ENCODE measurements at places on chromosomes 4 and X. TPM values are rescaled to one million over a fixed set of nuclear protein-coding genes. Genes with fewer than 3 reads are reported as not detected.
A peak's percentile ranks its signal among the peaks of the same experiment; 100 is the strongest.

DNA sequence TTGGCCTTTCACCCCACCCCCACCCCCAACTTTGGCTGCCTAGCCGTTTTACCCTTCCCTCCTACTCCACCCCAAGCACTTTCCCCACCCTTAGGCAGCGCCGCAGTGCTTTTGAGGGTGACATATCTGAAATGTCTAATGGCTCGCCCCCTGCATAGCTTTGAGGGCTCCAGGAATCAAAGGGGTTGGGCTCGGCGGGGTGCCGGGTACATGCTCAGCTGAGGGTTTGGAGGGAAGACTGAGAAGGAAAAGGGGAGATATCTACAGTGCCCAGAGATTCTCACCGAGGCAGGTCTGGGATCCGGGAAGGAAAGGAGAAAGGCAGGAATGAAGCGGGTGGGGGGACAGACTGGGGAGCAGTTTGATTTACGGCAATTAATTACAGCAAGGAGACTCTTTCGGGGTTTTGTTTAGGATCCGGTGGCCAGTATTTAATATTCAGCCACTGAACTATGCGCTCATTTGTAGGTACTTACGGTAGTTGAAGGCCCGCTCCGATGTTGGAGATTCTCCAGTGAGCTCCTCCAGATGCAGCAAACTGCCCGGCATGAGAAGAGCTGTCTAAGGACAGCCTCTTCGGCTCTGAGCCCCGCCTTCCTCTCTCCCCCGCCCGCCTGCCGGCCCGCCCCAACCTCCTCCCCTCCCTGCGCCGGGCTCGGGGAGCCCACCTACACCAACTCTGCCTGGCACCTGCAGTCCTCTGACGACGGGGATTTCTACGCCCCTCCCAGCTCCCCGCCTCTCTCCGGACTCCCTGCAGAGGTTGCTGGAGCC lies at the start of gene IGSF1:
IGSF1 (minus strand) TSS at position 569 of the 774 bp plus-strand sequence. CDS start 2,632 bp downstream, outside the sequence.
- peak; percentile 5 for DNase-seq

DNA sequence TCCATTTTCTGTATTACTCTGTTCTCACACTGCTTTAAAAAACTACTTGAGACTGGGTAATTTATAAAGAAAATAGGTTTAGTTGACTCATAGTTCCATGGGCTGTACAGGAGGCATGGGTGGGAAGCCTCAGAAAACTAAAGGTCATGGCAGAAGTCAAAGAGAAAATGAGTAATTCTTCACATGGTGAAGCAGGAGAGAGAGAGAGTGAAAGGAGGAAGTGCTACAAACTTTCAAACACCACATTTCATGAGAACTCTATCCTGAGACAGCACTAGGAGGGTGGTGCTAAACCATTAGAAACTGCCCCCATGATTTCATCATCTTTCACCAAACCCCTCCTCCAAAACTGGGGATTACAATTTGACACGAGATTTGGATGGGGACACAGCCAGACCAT lies 108.0 kb upstream of the PBDC1 start:
- DNase-seq = no peak

DNA sequence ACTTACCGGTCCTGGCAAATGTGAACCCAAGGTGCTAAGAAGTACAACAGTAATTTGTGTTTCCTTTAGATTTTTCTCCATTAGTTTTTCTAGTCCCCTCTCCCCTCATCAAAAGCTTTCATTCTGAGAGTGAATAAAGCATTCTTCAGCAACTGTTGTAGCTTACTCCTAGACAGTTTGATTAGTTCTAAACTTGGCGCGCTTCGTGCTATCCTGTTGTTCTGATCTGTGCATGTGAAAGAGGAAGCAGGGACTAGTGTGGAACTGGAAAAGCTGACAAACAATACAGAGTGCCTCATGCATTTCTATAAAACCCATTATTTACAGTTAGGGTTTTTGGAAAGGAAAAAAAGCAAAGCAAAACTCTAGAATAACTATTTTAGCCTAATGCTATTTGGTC lies 556.9 kb upstream of the SLIT2 start:
- no peak for DNase-seq

- DNase-seq = peak; percentile 80
Observed at GRCh38 chrX:12955882-12956703, 18.8 kb upstream of the TMSB4X start.

- DNase-seq = peak; percentile 10
Observed at GRCh38 chr4:77358315-77358928, 201.4 kb downstream of the CCNG2 start.

DNA sequence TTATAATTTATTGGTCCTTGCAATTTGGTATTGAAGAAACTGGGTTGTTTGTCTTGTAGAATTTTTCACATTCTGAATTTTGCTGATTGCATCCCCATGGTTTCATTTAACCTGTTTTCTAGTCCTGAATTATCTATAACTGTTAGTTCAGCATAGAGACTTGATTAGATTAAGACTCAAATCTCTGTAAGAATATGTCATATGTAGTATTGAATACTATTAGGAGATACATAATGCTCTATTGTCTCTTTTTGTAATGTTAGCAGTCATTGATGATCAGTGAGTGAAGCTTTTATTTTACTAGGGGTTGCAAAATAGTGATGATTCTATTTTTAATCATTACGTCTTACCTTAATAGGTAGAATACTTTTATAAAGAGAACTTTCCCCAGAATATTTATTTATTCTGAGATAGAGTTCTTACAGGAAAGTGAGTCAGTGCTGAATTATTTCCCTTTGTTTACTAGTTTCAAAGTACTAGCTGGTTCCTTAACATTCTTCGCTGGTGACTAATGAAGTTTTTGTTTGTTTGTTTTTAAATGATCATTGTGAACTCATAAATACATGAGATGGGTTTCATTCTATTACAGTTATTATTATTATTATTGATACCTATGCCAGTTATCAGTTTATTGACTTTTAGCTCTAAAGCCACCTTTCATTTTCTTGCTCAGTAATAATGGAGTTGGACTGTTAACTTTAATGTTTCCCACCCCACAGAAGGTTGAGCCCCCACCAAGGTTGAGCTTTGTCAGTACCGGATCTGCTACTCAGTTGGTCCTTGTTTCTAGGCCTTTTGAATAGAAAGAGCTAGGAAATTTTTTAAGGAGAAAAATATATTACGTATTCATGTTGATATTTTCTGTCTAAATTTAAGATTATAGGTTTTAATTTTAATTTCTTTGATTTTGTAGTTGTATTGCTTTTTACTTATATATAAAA lies 102.3 kb downstream of the LARP1B start:
- DNase-seq = no peak

DNA sequence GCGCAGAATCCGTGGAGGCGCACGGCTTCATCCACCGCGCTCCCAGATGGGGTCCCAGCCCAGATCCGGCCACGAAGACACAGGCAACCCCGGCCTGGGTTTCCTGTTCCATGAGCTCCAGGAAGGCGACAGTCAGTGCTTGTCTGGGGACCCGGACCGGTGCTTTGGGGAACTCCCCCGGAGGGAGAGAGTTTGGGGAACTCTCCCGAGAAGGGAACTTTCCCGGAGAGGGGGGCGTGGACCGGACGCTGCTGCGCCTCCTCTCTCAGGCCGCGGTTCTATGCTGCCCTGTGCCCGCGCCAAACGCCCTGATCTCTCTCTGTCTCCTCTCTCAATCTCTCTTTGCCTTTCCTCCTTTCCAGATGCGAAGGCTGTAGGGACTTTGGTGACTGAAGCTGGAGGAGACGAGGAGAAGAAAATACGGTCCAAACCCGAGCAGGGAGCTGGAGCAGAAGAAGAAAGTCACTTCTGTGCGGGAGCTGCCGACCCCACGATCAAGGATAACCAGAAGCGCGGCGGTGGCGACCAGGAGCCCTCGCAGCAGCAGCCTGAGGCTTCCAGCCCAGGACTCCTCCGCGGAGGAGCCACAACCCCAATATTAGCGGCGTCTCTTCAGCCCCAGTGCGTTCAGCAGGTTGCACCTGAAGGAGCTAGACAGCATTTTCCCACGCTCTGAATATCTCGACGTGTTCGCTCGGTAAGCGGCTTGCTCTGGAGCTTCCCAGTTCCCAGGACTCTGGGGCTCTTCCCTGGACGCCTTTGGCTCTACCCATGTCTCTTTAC lies 47.6 kb upstream of the NKAP start:
- DNase-seq = peak; percentile 16

- no peak for DNase-seq
Observed at GRCh38 chr4:95701500-95702170, 138.3 kb upstream of the PDHA2 start.

GRCh38 chr4:55807556-55807955 lies 12.0 kb upstream of the EXOC1L start:
- no peak for DNase-seq

DNA sequence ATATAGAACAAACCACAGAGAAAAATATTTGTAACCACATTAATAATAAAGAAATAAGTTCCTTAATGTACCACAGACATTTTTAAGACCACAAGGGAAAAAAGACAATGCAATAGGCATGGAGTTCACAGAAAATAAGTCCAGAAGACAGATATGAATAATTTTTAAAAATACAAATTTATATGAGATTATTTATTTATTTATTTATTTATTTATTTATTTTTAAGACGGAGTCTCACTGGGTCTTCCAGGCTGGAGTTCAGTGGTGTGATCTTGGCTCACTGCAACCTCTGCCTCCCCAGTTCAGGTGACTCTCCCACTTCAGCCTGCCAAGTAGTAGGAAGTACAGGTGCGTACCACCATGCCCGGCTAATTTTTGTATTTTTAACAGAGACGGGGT lies 53.7 kb downstream of the THAP9 start:
- DNase-seq = no peak

DNA sequence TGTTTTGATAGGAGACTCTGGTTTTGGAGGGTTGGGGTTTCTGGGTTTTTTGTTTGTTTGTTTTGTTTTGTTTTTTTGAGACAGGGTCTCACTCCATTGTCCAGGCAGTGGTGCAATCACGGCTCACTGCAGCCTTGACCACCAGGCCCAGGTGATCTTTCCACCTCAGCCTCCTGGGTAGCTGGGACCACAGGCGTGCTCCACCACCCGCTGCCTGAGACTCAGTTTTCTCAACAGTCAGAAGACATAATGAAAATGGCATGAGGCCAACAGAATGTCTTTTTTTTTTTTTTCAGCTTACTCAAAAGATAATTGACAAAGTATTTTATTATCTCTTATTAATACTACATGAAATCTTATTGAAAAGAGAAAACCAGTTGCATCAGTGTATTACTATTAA lies 32.4 kb downstream of the TNIP2 start:
- DNase-seq = no peak

- DNase-seq = peak; percentile 85
Observed at GRCh38 chrX:130086447-130087206, 23.7 kb downstream of the ELF4 start.

GRCh38 chr4:96504386-96504785 lies 664.5 kb downstream of the PDHA2 start:
- DNase-seq = no peak

DNA sequence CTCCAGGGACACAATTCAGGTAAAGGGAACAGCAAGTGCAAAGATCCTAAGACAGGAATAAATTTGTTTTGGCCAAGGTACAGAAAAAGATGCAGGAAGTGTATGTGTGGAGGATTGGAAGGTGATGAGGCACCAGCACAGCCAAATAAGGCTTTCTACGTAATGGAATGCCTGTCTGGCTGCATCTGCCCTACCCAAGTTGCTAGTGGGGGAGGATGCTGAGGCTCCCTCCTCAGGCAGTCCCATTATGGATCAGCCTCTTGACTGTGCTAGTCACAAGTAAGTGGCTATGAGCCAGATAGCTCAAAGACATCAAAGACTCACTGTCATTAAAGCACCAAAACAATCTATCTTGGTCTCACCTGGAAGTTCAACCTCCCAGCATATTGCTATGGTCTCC lies 300.9 kb upstream of the FAT4 start:
- DNase-seq = no peak

- no peak for DNase-seq
Observed at GRCh38 chr4:74219240-74219639, 61.3 kb downstream of the MTHFD2L start.

DNA sequence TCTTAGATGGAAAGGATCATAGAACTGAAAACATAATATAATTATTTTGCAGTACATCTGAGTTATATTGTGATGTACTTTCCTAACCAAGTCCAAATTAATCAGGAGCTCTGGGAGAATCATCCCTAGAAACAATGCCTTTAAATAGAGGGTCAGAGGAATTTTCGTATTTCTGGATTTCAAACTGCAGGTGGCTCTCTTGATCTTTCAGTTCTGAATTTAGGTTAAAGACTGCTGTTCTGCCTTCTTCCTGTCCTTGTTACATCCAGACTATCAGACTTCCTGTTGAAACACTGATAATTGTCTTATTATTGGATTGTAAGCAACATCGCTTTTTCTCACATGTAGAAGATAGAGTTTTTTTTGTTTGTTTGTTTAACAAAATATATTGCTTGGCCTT lies 142.7 kb downstream of the RPA4 start:
- DNase-seq = no peak

- no peak for DNase-seq
Observed at GRCh38 chrX:129572422-129572821, 32.4 kb downstream of the OCRL start.

DNA sequence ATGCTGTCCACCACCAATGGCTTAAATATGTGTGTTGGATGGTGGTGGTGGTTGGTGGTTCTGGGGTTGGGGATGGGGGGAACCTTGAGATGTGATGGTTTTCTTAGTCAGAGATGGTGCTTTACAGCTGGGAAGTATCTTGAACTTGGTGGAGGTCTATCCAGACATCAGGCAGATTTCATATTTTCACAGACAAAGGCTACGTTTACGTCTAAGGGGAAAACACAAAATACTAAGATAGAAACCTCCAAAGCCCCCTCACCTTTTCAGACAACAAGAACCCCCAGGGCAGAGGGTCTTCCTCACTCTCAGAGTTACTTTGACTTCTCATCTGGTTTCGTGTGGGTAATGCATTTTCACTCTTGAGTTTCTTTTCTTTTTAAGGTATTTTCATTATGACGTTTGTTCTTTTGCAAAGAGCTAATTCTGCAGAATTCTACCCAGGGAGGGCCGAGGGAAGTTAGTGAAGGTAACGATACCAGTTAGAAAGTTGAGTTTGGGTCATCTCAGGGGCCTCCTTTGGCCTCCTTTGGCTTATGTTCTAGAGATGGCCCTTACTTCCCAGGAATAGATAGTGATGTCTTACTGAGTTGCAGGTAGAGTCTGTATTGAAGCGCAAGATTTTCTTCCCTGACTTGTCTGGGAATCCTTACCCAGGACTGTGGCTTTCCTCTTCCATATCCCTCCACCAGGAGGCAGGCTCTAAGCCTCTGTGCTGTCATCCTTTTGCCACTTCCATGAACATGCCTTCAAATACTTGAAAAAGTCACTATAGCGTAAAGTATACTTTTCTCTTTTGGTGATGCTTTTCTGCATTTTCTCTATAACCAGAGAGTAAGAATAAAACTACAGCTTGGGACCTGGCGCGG lies 31.9 kb downstream of the RHOH start:
- peak; percentile 64 for DNase-seq

SLC39A8 gene
- total RNA-seq = 53.5 TPM

SYP gene
- total RNA-seq = 7.2 TPM

BEX5 gene
- total RNA-seq = 2.3 TPM

MAGEA9B gene
- total RNA-seq = not detected

MAGEB1 gene
- total RNA-seq = not detected

DCAF8L2 gene
- total RNA-seq = not detected

GDPD2 gene
- total RNA-seq = not detected

LRCH2 gene
- total RNA-seq = not detected

GPRASP1 gene
- total RNA-seq = 5.1 TPM
